ENCODE measurements at places on chromosomes 6 and 20.

DNA sequence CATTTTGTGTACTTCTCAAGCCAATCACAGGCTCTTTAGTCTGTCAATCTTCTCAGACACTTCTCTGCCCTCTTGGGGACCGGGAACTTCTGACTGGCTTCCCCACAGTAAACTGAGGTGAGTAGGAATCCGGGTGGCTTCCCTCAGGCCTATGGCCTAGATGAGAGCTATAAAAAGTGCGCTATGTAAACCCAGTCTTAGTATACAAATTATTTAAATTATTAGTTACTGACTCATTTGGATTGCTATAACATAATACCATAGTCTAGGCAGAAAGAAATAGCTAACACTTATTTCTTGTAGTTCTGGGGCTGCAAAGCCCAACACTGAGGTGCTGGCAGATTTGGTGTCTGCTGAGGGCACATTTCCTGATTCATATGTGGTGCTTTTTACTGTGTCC, 109.2 kb upstream of the MCHR2 start:
- no peak for DNase-seq

GRCh38 chr20:10501402-10501801, 66.3 kb downstream of the SLX4IP start:
- no peak for DNase-seq

- DNase-seq: no peak
Observed at GRCh38 chr20:23011008-23011721, 23.9 kb upstream of the SSTR4 start.

DNA sequence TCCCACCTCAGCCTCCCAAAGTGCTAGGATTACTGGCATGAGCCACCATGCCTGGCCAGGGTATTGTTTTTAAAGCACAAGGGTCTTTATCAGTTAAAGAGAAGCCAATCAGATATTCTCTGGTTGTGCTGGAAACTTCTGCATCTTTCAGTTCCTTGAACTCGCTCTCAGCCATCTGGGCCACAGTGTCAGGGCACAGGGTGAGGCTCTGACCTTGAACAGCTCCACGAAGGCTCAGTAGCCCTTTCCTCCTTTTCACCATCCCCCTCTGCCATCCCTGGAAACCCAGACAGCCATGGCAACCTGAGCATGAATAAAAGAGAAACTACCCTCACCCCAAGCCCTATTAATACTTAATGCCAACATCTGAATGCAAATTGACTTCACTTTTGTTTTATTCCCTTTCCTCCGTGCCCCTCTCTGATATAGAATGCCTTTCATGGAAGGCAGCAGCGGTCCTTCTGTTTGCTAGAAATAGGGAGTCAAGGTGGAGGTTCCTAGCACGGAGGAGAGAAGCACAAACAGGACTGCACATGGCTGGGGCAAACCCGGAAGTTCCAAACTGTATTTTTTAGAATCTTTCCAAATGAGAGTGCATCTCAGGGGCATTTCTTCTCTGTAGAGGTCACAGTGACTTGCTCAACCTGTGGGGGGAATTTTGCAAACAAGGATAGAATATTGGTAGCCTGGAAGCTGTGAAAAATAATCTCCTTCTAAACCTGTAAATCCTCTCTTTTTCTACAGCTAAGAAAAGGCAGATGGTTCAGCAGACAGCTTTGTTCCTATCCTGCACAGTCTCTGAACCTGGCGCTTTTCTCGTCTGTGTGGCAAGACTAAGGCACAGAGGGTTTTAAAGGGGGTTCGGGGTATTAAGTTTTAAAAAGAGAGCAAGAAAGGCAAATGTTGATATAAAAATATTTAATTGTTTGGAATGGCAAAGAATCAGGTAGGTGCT, 176.4 kb upstream of the RREB1 start:
- no peak for DNase-seq

DNA sequence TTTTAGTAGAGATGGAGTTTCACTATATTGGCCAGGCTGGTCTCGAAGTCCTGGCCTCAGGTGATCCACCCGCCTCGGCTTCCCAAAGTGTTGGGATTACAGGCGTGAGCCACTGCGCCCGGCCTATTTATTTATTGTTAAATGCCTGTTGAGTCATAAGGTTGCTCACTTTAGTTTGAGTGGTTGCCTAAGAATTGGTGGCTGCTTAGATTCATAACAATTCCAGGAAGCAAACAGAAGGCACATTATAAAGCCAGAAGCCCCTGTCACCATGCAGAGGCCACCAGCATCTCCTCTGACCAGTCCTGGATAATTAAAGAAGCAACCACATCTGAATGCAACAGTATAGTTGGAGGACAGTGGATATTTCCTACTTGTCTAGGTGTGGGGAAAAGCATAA, 24.0 kb upstream of the ARMH2 start:
- no peak for DNase-seq

DNA sequence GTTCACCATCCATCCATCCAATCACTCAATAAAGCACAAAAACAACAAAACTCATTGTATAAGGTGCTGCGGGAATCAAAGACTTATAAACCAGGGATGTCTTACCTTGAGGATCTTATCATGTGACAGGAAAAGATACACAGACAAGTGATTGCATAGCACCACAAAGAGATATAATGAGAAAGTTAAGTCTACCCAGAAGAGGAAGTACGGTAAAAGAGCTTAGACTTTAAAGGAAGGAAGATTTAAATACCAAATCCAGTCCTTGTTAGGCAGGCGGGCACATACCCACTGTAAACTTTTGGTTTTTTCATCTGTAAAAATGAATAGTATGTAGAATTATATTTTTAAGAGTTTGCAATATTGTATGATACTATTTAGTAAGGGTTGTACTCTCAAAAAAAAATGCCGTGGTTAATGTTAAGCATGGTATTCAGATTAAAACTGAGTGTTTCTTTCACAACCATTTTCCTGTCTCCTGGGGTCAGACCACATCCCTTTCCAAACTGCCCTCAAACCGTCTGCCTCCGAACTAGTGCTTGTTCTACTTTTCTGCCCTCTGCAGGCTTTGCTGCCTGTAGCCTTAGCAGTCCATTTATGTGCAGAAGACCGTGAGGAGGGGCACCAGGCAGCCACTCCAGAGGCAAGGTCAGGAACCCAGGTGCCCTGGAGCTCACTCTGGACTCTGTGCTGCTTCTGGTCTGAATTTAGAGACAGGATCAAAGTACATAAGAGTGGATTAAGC, 179.5 kb upstream of the SYNDIG1 start:
- no peak for DNase-seq

GRCh38 chr20:45821947-45822346, 5.2 kb downstream of the TNNC2 start:
- no peak for DNase-seq

- DNase-seq: no peak
Observed at GRCh38 chr20:62506087-62506486, 30.3 kb upstream of the GATA5 start.

DNA sequence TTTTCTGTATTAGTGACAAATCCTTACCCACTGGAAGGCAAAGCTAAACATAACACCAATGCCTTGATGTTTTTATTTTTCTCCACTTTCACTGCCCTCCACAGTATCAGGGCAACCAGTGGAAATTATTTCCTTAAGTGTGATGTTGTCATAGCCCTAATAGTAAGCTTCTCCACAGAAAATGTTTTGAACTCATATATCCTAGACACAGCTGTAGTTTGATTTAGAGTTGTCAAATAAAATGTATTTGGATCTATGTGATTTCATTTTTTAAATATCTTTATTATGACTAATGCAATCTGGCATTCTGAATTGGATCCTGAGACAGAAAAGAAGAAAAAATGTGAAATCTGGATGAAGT, 70.9 kb upstream of the UFL1 start:
- no peak for DNase-seq

DNA sequence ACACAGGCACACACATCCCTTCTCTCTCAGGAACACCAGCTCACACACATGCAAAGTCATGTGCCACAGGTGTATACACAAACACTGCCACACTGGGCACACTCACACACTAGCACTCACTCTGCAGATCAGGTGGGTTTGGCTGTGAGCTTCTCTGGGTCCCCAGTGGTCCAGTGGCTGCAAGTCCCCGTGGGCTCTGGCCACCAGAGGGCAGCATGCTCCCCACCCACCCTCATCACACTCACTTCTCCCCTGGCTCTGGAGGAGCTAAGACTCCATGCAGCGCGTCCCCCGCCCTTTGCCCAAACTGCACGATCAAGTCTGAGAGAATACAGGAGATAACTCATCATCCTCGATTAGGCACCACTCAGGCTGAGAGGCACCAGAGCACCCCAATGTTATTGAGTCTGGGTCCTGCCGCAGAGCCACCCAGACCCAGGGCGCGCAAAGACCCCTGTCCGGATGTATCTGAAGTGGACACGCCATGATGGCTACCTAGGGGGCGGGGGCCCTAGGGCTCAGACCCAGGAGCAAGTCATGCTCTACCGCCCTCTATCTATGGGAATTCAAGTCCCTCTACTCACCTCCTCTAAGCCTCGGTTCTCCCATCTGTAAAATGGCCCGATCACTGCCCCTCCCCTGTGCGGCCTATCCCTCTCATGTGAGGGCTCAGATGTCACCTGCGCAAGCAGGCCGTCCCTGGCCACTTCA, 90.5 kb downstream of the GRM4 start:
- peak; percentile 70 for DNase-seq

DNA sequence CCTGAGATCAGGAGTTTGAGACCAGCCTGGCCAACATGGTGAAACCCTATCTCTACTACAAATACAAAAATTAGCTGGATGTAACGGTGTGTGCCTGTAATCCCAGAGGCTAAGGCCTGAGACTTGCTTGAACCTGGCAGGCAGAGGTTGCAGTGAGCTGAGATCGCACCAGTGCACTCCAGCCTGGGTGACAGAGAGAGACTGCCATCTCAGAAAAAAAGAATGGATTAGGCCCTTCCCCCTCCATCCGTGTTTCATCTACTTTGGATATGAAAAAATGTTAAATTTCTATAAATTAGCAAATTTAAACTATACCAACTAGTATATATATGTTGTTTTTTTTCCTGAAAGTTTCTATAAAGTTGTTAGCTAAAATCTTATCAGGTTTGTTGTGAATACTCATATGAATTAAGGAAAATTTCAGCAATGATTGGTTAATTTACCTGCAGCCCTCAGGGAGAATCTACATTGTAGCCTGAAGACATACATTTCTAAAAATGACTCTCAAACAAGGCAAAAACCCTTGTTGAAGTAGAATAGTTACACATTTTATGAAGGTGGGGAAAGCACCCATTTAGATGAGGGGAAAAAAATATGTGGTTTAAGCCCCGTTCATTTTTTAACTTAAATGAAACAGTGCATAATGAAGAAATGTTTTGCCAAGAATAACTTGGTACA, 120.9 kb downstream of the TIAM2 start:
- DNase-seq: no peak

Data from stimulated activated CD4-positive, alpha-beta T cell treated with anti-CD3 and anti-CD28 coated beads, Interleukin-4, amount 100 ng/mL, for 1 hour (primary cell).